Stimulated activated CD8-positive, alpha-beta memory T cell treated with anti-CD3 and anti-CD28 coated beads, Interleukin-7, amount 100 ng/mL, for 4 hours (primary cell): ENCODE measurements at places on chromosomes 1 and 21.

- DNase-seq, result no peak
Observed at GRCh38 chr21:44907966-44908895, 12.5 kb downstream of the ITGB2 start.

- DNase-seq, result no peak
Observed at GRCh38 chr1:182771187-182771984, 18.2 kb upstream of the NPL start.

DNA sequence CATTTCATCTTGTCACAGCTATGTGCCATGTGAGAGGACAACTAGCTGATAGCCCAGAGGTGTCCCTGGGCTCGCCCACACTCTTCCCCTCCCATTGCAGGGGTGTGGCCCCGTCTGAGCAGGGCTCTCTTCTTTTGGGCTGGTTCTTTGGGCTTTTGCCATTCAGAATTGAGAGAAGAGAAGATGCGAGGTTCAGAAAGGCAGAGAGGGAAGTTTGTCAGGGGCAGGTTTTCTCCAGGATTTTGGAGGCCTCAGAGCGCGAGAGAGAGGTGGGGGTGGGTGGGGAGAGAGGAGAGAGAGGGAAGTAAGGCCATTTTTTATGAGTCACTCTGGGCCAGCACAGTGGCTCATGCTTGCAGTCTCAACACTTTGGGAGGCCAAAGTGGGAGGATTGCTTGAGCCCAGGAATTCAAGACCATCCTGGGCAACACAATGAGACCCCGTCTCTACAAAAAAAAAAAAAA is 5.2 kb downstream of the IFI6 start:
- DNase-seq, result no peak

- DNase-seq, result no peak
Observed at GRCh38 chr1:231383159-231383860, 38.8 kb downstream of the EGLN1 start.

- no peak for DNase-seq
Observed at GRCh38 chr1:14142397-14143100, 442.6 kb downstream of the PRDM2 start.

DNA sequence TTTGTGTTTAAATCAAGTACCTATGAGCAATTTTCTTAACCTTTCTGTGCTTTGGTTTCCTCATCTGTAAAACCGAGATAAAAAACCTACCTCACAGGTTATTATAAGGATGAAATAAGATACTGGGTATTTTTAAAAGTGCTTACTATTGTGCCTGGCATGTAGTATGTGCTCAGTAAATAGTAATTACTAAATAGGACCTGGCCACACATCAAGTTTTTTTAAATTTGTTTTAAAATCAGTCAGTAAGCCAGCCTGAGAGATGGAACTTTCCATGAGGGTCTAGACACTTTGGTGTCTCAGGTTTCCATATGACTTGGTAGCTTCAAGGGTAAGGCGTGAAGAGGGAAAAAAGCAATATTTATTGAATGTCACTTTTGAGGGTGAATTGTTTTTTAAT is 7.0 kb upstream of the ATF3 start:
- no peak for DNase-seq

- no peak for DNase-seq
Observed at GRCh38 chr1:232704694-232705680, 75.1 kb upstream of the SIPA1L2 start.

- DNase-seq, result no peak
Observed at GRCh38 chr1:97610748-97611147, 310.1 kb downstream of the DPYD start.

DNA sequence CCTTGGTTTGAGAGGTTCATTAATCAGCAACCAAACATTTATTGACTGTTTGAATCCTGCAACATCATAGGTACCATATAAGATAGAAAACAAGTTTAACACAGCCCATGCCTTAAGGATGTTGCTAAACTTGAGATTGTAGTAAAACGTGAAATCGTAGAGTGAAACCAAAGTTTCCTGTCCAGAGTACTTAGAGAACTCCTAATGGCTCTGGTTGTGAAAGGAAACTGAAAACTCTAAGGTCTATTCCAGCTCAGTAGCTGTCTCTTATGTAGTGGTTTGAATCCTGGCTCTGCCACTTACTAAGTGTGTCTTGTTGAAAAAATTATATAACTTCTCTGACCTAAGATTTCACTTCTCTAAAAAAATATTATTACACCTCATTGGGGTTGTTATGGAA is 310.9 kb downstream of the NTNG1 start:
- DNase-seq, result no peak

DNA sequence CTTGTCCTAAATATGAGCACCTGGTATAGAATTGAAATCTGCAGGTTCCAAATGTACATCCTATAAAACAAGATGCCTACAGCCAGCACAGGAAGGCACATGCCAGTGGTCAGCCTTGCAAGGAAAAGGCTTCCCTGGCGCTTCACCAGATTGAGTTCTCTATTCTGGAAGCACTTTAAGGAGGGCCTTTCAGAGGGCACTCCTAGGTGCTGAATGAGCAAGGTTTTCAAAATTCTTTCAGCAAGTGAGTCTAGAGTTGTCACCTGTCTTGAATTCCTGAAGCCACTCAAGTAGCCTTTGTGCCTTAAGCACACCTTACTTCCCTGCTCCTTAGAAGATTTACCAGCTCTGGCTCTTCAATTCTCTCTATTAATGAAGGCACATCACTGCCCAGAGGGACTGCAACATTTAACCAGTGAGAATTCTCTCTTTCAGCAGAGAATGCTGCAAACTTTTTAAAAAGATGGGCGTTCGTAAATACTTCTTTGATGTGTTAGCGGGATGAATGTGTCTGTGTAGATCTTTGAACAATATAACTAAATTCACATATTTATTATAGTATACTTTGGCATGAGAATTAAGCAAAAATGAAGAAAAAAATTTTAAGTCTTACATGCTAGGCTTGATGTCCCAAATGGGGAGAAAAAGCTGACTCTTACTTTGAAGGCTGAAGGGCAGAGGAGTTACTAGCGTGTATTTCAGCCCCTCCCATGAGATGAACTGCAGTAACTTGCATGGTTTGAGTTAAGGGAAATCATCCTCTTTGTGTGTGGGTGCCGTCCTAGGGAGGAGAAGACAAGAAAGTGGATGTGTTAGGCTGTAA is 162.0 kb downstream of the NTPCR start:
- no peak for DNase-seq

- no peak for DNase-seq
Observed at GRCh38 chr21:31987696-31988095, 114.9 kb downstream of the HUNK start.

DNA sequence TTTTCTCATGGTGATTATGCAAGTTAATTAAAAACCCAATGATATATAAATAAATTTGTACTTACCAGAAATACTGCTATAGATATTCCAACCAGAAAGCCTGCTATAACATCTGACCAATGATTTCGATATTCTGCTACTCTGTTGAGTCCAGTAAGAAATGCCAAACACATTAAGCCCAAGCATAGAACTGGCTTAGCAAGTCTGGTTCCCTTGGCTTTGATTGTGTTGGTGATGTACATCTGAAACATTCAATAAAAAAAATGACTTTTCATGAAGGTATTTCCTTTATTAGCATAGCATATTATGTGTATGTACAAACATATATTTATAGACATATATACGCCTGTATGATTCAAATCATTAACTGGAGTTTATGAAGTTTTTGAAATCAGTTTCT is 82.8 kb downstream of the PLPPR5 start:
- DNase-seq, result no peak

DNA sequence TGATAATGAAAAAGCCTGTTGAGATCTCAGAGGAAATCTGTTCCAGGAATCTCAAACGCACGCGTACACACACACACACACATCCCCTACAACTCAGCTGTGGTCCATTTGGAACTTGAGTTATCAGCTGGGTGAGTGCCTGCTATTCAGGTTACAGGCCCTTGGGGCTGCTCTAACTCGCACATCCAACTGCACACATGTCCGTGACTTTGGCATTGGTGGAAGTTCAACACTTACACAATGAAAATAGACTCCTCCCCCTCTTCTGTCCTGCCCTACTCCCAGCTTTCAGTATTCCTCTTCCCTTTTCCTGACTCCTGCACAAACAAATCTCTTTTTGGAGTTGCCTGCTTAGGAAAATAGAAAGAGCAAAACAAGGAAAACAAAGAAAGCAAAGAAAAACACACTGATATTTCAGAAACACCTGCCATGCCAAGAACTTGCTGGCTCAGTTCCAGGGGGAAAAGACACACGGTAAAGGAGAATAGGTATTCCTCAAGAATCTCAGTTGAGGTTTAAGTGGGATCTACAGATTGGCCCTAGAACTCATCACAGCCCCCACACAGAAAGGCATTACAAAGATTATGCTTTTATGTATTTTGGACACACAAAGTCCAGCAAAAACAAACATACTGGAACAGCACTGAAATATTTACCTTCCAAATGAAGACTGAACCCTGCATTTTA is 140.9 kb downstream of the TGFBR3 start:
- DNase-seq, result no peak

DNA sequence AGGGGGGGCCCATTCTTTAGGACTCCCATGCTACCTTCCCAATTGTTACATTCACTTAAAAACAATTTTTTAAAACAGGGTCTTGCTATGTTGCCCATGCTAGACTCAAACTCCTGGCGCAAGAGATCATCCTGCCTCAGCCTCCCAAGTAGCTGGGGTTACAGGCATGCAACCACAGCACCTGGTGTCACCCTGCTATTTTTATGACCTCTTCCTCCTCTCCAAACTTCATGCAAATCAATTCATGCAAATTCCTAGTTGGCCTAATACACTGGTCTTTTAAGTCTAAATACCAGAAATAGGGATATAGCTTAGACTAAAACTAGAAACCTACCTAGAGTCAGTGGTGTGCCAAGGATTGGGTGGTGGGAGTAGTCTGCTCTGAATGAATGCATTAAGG is 30.1 kb downstream of the CDKN2C start:
- DNase-seq, result no peak

GRCh38 chr1:205927676-205928075 is 15.6 kb downstream of the SLC26A9 start:
- DNase-seq, result no peak

DNA sequence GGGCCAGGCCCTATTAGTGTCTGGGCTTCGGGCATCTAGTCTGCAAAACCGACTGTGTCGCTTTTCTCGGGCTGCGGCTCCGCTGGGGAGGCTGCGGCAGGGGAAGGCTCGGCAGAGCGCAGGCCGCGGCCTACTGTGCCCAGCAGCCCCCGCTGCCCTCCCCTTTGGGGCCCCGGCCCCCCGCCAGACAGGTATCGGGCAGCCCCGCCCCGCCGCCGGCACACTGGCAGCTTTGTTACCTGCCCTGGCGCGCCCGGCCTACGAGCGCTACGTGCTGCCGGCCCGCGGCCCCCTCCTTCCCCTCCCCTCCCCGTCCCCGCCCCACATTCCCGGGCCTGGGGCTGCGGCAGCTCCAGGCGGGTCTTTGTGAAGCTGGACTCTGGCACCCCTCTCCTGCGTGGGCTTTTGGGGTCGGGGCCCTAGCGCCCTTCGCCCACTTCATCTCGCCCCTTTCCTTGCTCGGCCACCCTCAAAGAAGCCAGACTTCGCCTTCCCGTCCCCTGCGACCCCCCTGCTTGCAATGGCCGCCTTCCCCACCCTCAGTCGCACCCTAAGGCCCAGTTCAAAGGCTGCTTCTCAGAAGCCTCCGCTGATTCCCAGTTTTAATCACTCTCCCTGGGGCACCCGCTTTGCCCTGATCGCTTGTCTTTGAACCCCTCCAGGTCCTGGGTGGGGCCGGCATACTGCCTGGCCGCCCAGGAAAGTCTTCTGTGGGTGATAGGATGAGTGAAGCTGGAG is 48.9 kb upstream of the SLC2A1 start:
- no peak for DNase-seq

GRCh38 chr1:234611225-234611846 is 1.4 kb upstream of the IRF2BP2 start:
- no peak for DNase-seq

- DNase-seq, result no peak
Observed at GRCh38 chr1:66526036-66526435, 7.9 kb upstream of the SGIP1 start.

GRCh38 chr1:167922611-167923074 is 8.7 kb upstream of the ADCY10 start:
- no peak for DNase-seq

DNA sequence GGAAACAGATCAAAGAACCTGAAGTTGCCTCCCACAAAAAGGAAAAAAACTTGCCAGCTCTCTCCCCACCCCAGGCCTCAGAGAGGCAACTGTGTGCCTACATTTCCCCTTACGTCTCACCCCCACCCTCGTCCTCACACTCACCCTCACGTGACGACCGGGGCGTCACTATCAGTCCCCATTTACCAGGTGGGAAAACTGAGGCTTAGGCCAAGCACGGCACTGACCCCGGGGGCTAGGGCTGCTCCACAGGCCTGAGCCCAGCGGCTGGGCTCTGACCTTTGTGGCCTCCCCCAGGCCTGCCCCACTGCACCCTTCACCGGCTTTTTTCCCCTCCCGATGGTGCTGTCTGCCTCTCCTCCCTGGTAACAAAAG is 51.5 kb upstream of the RUNX3 start:
- DNase-seq, result peak; percentile 48

DNA sequence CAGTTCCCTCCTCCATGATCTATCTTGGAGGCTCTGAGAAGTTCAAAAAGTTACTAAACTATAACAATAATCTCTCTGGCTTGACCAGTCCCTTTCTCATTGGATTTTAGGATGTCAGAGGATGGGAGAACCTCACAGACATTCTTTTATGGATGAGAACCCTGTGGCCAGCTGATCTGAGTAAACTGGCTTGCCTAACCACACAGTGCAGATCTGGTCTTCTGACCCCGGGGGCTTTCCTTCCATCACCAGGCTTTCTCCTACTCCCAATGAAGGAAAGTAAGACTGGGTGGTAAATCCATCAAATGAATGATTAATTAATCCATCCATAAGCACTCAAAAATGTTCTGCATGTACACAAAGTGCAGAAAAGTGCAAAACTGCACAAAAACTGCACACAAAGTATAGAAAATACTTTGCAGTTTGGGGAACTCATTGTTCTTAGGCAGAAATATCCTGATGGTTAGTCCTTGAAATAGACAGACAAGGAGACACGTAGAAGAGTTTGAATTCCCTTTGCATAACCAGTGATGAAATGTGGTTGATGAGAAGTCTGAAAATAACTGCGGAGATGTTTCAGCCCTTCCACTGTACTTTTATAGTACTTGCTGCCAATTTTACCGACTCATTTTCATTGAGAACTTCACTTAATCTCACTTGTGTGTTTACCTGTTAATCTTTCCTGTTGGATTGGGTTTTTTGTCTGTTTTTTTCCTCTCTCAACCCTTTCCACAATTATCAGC is 2.5 kb upstream of the F3 start:
- no peak for DNase-seq

GRCh38 chr21:44722731-44723130 is 11.4 kb upstream of the TSPEAR start:
- no peak for DNase-seq

DNA sequence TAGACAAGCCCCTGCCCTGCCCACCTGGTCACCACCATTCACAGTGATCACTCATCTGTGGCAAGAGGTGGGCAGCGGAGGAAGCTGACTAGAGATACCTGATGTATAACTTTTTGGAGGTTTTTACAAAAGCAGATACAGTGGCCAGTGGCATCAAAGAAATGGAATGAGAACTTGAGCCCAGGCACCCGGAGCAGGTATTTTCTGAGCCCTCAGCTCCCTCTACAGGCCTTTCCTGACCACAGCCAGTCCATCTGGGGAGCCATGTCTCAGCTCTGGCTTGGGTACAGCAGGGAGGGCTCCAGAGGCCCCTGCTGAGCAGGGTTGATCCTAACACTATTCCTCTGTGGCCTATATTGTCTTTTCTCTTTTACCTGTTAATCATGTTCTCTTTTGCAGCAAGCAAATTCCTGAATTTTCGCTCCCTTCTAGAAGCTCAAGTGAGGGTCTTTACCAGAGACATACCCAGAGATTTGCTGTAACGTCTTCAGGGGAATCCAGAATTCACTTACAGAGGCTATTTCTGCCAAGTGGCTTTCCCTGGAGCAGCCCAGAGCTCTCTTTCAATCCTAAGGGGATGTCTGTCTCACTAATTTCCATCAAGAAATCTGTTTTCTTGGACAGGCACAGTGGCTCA is 27.3 kb downstream of the GPR157 start:
- no peak for DNase-seq
